Mesothelial cell of epicardium (in vitro differentiated cells): ENCODE measurements at places on chromosomes 1 and 21.

DNA sequence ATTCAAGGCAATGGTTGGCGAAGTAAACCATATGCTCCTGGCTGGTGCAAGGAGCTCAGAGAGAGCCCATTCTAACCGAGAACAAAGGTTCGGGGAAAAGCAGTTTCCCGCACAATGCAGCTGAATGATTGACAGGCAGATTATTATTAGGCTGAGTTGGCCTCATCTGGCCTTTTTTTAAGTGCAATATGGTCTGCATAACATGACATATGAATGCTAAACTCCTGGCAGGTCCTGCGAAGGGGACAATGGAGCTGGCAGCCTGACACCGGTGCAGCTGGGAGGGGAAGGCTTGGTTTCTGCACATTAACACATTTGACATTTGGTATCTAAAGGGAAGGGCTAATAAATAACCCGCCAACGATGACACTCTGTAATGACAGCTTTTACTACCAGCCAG lies 92.0 kb downstream of the MIS18A start:
- DNase-seq, result no peak

GRCh38 chr1:25757151-25757845 lies 42.7 kb upstream of the SELENON start:
- DNase-seq, result no peak

GRCh38 chr21:36835383-36835795 lies 131.1 kb downstream of the HLCS start:
- DNase-seq, result no peak

GRCh38 chr1:67468066-67468718 lies 38.0 kb upstream of the SERBP1 start:
- DNase-seq, result no peak

- DNase-seq, result no peak
Observed at GRCh38 chr21:28018741-28019669, 973.7 kb downstream of the LTN1 start.

DNA sequence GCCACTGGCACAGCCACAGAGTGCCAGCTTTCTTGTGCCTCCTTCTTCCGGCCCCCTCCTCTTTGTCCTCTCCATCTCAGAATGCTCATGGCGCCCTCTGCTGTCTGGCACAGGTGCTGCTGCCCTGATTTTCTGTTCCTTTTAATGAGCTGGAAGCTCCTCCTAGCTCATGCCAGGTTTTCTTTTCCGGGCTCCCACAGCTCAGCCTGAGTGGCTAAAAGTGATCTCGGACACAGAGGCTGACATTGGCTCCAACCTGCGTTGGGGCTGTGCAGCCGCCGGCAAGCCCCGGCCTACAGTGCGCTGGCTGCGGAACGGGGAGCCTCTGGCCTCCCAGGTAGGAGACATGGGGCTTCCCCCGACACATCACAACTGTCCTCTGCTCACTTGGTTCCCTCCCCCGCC lies 18.7 kb downstream of the CNTN2 start:
- peak; percentile 58 for DNase-seq

DNA sequence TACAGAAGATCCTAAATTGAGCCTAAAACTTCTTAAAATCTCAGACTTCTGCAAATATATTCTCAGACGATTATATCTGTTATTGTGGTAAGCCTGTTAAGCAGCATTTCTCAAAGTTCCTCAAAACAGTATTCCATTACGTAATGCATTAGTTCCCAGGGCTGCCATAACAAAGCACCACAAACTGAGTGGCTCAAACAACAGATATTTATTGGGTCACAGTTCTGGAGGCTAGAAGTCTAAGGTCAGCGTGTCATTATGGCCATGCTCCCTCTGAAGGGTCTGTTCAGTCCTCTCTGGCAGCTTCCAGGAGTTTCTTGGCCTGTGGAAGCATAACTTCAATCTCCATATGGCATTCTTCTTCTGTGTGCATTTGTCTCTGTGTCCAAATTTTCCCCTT lies 103.5 kb upstream of the ST6GALNAC5 start:
- DNase-seq, result no peak

DNA sequence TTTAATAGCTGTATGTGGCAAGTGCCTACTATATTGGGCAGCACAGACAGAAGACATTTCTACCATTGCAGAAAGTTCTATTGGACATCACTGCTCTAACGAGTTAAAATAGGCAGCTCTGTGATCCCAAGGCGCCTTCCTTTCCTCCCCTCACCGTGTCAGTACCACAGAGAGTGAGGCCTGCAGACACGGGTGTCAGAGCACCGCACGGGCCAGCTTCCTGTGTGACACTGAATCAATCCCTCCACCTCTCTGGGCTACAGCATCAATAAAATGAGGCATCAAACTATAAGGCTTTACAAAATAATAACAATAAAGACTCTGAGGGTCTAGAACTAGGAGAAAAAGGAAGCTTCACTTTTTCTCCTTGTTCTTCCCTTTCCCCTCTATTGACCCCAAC lies 246.7 kb downstream of the FOXD2 start:
- no peak for DNase-seq
